ENCODE measurements at places on chromosomes 16 and 17.

- no peak for DNase-seq
Observed at GRCh38 chr16:47476654-47477345, 15.7 kb downstream of the PHKB start.

- DNase-seq = peak; percentile 91
Observed at GRCh38 chr17:60142872-60143499, 6.8 kb upstream of the CA4 start.

- no peak for DNase-seq
Observed at GRCh38 chr16:8828541-8829165, 31.0 kb downstream of the PMM2 start.

GRCh38 chr17:51428668-51429495 lies 168.5 kb downstream of the UTP18 start:
- DNase-seq = no peak

GRCh38 chr17:18314731-18315561 lies at the start of the genes SMCR8 and TOP3A:
Gene SMCR8, plus strand, starts transcription at chr17:18315293. Its CDS starts 497 bp downstream, at chr17:18315790.
Gene TOP3A, minus strand, starts transcription at chr17:18314994. Its CDS starts 216 bp downstream, at chr17:18314778.
- peak; percentile 99 for DNase-seq

GRCh38 chr16:72203401-72203800 lies 31.4 kb upstream of the PMFBP1 start:
- no peak for DNase-seq

GRCh38 chr17:56545930-56546329 lies 47.6 kb upstream of the NOG start:
- DNase-seq = no peak

- DNase-seq = no peak
Observed at GRCh38 chr16:11697319-11697718, 29.1 kb downstream of the SNN start.

GRCh38 chr16:14369734-14370598 lies 260.1 kb downstream of the PARN start:
- DNase-seq = no peak

GRCh38 chr16:57240851-57241250 lies 4.2 kb upstream of the ARL2BP start:
- no peak for DNase-seq

DNA sequence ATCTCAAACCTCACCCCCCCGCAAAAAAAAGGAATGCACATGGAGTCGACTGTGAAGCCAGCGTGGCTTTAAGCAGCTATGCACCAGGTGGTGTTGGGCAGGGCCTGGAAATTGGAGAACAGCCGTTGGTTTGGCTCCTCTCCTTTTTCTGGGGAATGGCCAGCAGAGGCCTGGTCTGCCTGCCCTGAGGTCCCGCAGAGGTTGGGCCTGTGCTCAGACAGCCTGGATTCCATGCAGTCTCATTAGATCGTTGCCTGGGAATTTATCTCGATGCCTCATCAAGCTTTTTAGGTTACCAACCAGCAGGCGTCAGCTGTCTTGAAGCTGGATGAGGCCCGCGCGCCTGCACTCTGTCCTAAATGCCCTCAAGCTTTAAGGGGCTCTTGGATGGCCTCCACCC lies 9.8 kb downstream of the SLC12A3 start:
- DNase-seq = no peak

- DNase-seq = no peak
Observed at GRCh38 chr17:50093807-50094206, 1.3 kb upstream of the PDK2 start.

GRCh38 chr16:76461836-76462235 lies 184.6 kb downstream of the CNTNAP4 start:
- DNase-seq = no peak

GRCh38 chr16:57952909-57953308 lies 18.0 kb downstream of the CNGB1 start:
- no peak for DNase-seq

GRCh38 chr17:59762049-59762823 lies 54.8 kb downstream of the VMP1 start:
- no peak for DNase-seq

- no peak for DNase-seq
Observed at GRCh38 chr17:59600169-59600568, 19.5 kb upstream of the CLTC start.

DNA sequence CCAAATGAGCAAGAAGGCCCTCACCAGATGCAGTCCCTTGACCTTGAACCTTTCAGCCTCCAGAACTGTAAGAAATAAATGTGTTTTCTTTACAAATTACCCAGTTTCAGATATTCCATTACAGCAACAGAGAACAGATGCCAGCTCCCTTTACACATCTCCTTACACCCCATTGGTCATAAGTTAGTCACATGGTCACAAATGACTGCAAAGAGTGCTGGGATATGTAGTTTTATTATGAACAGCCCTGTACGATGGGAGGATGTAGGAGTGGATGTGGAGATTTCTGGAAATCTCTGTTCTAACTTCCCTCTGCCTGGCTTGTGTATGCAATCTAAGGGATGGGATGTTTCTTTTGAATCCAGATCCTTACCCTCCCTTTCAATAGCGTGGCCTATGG lies 13.3 kb upstream of the RPL38 start:
- no peak for DNase-seq
